Hepatic stellate cell (primary cell): ENCODE measurements at places on chromosomes 2 and 18.

GRCh38 chr2:74740395-74740740 lies 86.3 kb downstream of the SEMA4F start:
- DNase-seq, result no peak

GRCh38 chr2:72001937-72002690 lies 145.5 kb downstream of the CYP26B1 start:
- no peak for DNase-seq

GRCh38 chr18:5142859-5143258 lies 54.2 kb downstream of the AKAIN1 start:
- no peak for DNase-seq

DNA sequence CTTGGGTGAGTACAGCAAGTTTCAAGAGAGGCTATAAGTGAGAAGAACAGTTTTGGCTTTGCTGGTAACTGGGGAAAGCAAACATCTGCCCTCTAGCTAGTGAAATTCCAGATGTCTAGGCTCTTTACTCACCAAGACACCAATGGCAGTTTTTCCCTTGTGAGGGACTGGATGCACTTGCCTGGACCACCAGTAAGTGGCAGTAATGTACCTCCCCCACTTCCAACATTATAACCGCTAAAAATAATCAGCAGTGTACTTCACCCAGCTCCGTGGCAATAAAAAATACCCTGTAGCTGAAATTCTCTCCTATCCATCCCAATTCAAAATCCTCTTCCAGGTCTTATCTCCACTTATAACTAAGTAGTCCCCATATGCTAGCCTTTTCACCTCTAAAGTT lies 383.9 kb downstream of the ARHGAP15 start:
- peak; percentile 31 for DNase-seq

DNA sequence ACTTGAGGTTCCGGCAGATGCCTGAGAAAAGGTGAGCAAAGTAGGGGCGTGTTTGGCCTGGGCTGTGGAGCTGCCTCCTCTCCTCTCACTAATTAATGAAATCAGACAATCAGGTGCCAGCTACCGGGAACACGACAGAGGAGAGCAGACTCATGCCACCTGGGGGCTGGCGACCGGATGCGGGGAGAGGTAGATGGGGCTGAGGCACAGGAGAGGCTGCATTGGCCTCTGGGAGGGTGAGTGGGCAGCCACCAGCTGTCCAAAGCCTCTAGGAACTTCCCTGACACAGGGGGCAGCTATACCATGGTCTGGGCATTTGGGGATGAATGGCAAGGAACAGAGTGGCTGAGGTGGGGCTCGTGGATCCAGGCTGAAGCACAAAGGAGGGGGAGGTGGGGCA lies 25.0 kb downstream of the FBXO41 start:
- DNase-seq, result no peak
